ENCODE measurements at places on chromosomes 5 and 9.

- DNase-seq, result no peak
Measured at GRCh38 chr5:68077349-68077894, 138.1 kb upstream of the PIK3R1 start.

DNA sequence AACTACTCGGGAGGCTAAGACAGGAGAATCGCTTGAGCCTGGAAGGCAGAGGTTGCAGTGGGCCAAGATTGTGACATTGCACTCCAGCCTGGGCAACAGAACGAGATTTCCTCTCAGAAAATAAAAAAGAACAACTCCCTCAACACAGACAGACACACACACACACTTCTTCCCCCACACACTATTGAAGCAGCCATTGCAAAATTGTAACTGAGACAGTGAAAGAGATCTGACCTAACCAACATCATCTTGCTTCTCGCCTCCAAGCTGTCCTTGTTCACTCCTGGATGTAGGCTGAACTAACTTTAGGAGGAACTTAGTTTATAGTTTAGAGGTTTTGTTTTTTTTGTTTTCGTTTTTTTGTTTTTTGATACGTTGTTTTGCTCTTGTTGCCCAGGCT, 13.0 kb upstream of the PLIN2 start:
- DNase-seq, result no peak

- no peak for DNase-seq
Measured at GRCh38 chr5:145921211-145921610, 15.2 kb upstream of the SH3RF2 start.

DNA sequence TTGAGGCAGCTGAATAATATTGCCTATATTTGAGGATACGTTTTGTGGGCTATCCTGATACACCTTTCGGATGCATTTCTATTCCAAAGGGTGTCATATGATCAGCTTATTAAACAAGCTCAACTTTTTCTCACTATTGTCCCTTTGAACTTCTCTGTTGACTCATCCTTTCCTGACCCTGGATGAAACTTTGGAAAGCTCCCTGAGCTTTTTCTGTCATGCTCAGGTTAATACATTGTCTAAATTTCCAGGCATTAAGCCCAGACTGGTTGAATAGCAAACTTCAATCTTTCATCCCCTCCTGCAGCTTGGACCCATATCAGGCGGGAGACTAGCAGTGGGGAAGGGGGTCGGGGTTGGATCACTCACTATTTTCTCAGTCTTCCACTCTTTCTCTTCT, 104.9 kb upstream of the PTPN3 start:
- no peak for DNase-seq

DNA sequence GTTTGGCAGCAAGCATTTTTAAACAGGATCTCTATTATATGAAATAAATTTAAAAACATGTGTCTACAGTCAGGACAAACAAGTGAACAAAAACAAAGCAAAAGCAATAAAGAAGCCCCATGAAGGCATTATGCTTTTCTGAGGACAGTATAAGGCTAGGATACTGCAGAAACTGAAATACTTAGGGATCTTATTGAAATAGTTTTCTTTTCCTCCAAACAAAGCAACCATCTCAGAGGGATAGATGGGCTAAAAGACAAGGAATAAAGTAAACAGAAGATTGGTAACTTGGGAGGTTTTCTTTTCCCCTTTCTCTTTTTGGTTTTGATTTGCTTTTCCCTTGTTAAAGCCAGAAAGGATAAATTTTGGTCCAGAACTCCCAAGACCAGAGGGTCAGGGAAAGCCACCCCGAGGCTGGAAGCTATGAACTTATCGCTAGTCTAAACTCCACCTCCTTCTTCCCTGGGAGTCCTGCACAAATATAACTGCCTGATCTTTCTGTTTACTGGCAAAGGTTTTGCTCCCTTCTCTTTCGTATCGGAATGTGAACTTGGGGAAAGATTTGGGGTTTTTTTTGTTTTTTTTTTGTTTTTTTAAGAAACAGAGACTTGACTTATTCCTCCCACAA, 164.0 kb downstream of the GHR start:
- DNase-seq, result no peak

- no peak for DNase-seq
Measured at GRCh38 chr5:155947394-155948062, 379.4 kb upstream of the SGCD start.

GRCh38 chr5:103600086-103600485, 37.5 kb upstream of the NUDT12 start:
- no peak for DNase-seq

DNA sequence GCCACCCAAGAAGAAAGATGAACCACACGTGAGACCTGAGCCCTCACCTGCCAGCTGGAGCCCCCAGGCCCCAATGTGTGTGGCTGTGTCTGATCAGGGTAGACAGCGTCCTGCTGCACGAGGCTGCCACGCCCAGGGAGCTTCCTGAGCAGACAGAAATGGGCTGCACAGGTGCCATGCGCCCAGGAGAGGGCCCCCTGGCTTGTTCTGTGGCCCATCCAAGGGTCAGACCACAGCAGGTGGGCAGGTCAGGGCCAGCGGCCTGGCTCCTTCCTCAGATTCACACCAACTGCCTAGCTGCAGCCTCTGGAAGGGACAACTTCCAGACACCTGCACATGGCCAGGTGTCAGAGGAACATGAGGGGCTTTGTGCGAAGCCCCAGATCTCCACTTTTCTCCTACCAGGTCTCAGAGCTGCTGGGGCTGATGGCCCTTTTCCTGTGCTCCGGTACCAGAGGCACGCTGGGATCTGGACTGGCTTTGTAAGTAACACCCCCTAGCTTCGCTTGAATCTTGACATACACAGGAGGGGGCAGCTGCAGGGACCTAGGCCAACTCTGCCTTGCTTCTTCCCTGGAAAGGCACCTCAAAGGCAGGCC, 10.8 kb downstream of the SARDH start:
- no peak for DNase-seq

- DNase-seq, result no peak
Measured at GRCh38 chr5:111703662-111704061, 53.3 kb downstream of the NREP start.

DNA sequence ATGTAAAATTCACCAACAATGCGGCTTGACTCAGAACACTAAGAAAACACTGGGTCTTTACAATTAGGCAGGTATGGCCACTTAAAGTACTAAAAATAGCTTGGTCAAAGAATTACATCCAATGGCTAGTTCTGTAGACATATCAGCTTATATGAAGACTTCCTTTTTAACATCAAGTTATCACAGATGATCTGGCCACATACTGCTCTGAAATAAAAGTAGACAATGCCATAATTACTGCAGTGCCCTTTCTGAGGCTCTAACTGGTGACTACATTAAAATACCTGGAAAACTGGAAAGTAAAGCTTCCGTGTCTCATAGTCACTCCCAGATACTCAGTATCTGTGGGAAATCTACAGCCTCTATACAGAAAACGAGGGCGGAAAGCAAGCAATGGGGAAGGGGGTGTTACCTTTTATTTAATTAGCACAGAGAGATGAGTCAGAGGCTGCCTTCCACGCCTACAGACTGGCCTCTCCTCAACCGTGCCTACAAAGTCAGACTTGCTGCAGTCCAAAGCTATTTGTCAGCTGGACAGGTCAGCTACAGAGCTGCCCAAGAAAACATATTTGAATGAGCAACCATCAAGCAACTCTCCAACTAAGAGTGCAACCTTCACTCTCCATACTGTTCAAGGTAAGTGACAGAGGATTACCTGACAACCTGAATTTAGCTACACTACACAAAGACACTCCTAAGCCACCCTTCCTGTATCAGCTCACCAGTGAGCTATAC, 8.7 kb downstream of the SERINC5 start:
- no peak for DNase-seq

GRCh38 chr5:14628346-14628745, 36.2 kb upstream of the OTULIN start:
- peak; percentile 28 for DNase-seq

- DNase-seq, result no peak
Measured at GRCh38 chr9:135774794-135775525, 73.0 kb downstream of the KCNT1 start.

DNA sequence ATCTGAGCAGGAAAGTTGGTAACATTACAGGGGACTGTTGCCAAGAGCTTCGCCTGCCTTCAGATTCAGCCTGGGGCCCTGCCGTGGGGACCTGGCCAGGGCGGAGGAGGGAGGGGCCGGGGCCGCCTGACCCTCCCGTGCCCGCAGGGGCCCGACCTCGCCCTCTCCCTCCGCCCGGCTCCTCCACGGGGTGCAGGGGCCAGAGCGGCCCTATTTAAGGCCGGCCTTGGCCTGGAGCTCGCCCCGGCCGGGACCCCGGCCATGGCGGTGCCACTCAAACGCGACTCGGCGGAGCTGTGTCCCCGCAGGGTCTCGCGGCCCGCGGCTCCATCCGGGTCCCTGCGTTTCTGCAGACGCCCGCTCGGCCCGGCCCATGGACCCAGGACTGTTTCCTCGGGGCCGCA, 757 bp downstream of the TMEM250 start:
- DNase-seq, result no peak

DNA sequence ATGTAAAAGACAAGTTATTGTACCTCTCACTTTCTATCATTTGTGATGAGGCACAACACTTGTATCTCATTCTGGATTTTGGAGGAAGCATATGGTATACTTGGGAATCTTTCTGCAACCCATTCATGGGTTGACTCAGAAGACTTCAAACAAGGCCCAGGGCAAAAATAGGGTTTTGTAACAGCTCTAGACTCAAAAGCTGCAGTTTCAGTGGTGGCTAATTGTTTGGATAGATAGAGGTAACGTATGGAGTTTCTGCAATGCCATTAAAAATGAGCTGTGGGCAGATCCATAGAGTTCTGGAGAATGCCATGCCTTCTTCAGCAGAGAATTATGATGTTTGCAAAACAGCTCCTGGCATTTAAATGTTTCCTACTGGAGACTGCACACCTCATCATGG, 279.6 kb upstream of the VLDLR start:
- no peak for DNase-seq

DNA sequence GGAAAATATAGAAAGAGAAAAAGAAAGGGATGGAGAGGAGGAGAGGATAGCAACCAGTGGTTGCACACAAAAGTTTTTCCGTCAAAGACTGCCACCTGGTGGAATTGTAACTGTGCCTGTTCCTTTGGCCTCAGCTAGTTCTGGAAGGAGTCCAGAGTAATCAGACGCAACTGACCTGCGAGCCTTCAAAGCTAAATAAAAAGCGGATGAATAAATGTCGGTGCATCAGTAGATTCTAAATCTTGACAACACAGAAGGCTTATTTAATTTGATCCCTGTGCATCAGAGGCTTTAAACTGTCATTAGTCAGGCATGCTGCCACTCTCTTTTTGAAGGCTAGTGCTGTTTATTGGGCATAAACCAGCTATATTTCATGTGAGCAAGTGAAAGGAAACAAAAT, 132.9 kb upstream of the ACO1 start:
- no peak for DNase-seq

- no peak for DNase-seq
Measured at GRCh38 chr5:139649082-139649991, 1.2 kb downstream of the CXXC5 start.

DNA sequence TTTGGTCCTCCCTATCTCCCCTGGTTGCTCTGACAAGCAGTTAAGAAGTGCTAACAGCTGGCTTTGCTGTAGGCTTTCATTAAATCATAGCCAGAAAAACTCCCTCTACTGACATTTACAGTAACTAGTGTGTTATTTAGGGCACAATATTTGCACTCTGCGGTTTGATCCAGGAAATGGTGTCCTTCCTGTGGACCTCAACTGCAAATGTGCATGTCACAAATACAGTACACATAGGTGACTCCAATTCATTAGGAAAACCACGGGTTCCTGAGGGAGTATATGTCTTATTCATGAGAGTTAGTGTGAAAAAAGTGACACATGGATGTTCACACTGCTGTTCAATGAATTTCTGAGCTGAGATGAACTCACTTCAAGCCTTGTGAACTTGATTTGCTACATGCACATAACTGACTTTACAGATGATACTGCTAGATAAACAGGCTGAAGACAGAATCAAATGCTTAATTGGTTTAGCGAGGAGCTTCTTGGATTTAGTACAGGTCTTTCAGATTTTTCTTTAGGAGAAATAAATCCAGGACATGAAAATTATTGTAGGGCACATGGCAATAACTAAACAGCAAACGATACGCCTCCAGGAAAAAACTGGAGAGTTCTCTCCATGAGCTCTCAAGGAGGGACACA, 281.5 kb downstream of the EFNA5 start:
- DNase-seq, result no peak

GRCh38 chr9:35774907-35775635, 16.3 kb upstream of the NPR2 start:
- DNase-seq, result no peak

DNA sequence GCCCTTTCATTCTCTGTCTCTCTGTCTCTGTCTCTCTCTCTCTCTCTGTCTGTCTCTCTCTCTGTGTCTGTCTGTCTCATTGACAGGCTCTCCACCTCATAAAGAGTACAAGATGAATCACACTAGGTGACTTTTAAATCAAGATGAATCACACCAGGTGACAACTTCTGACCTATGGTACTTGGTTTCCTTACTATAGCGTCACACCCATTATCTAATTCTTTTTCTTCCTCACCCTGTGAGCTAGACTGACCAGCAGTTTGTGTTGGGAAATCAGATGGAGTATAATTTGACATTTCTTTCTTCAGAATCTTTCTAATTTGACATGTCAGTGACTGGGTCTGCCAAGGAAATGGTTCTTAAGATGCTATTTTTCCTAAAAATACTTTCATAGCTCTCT, 232.9 kb downstream of the ARRDC3 start:
- no peak for DNase-seq

- DNase-seq, result no peak
Measured at GRCh38 chr5:169748174-169748573, 111.1 kb downstream of the DOCK2 start.

GRCh38 chr9:31372799-31373587, 1011.5 kb upstream of the ACO1 start:
- DNase-seq, result no peak

- DNase-seq, result no peak
Measured at GRCh38 chr5:9284781-9285307, 261.0 kb downstream of the SEMA5A start.

DNA sequence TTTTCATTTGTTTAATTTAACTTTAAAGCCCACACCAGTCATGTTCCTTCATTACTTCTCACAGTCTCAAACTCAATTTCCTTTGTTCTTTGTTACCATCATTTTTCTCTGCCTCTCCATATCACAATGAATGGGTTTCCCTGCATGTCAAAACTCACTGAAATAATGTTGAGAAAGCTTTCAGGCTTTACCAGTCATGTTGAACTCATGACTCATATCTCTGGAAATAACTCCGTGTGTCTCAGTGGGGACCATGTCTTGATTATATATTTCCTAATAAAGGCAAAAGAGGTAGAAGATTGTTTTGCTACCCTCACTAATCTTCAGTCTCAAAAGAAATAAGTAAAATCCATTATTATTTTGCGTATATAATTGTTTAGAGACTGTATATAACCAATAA, 231.2 kb downstream of the CHSY3 start:
- DNase-seq, result no peak

GRCh38 chr5:9544502-9545135, 1.3 kb downstream of the SEMA5A start:
- DNase-seq, result no peak

DNA sequence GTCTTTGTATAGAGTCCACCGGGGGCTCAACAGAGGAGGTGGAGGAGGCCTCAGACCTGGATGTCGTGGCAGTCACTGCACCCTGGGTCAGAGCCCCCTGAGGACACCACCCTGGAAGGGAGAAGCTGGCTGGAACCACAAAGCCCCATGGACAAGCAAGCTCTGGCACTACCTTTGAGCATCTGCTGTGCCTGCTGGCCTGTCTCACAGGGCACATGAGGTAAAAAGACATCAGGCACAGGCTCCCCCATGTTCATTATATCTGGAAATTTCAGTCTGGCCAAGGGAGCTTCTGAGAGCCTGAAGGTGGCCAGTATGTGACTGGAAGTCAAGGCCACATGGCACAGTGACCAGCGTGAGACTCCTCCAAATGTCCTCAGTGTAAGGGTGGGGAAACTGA, 22.9 kb downstream of the KCNMB1 start:
- no peak for DNase-seq

GRCh38 chr5:9399094-9399493, 146.8 kb downstream of the SEMA5A start:
- no peak for DNase-seq

Data from stimulated activated CD4-positive, alpha-beta T cell treated with anti-CD3 and anti-CD28 coated beads, Interleukin-1b, Interleukin-23, amount 100 ng/mL, for 1 hour (primary cell).